ENCODE measurements at places on chromosomes 11 and 22.

DNA sequence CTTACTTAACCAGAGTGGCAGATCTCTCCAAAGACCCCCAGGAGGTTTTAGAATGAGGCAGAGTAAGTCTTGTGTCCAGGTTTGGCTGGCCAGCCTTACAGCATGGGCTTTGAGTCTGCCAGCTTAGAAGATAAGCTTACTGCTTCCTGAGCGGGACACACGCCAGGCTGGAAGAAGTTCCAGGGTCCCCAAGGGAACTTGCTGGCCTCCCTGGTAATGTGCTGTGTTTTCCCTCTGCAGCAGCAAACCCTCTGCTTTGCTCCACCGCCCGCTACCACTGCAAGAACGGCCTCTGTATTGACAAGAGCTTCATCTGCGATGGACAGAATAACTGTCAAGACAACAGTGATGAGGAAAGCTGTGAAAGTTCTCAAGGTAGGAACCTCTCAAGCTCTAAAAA, 154.2 kb downstream of the LDLRAD3 start:
- DNase-seq = no peak

DNA sequence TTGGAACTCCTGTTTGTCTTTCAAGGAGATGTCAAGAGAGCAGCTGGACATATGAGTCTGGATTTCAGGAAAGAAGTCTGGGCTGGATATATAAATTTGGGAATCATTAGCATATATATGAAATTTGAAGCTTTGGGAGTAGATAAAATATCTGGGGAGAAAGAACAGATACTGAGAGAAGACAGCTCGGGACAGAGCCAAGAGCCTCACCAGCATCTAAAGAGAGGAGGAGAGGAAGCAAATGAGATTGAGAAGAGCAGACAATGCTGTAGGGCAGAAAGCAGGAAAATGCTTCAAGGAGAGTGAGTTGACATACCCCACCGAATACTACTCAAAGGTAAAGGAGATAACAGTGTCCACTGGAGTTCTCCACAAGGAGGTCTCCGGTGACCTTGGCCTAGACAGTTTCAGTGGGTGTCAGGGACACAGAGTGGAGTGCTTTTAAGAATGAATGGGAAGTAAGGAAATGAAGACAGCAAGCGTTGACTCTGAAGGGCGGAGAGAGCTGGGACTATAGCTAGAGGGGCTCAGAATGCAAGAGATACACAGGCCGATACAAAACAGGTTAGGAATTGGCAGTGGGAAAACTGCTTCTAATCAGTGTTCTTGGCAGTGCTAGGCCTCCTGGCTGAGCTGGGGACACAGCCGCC, 862 bp downstream of the APBB1 start:
- DNase-seq = no peak

DNA sequence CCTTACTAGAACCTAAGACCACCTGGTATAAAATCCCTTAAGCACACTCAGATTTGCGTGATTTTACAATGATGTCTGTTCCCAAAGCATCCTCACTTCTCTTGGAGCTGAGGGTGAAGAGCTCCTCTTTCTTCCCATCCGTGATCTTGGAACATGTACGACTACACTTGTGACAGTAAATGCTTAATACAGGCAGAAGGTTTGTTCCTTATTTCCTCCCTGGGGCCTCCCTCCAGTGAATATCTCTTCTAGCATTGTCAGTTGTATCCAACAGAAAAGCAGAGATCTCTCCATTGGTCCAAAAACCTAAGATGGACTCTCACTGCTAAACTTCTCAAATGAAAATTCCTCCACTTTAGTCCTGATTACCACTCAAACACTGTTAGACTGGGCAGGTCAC, 103.6 kb upstream of the VPREB1 start:
- DNase-seq = no peak

- no peak for DNase-seq
Observed at GRCh38 chr11:46834821-46835220, 11.3 kb downstream of the CKAP5 start.

GRCh38 chr11:97336064-97336463, 946.3 kb downstream of the JRKL start:
- DNase-seq = no peak

GRCh38 chr22:24525416-24526037, 29.4 kb downstream of the GUCD1 start:
- DNase-seq = peak; percentile 89
